ENCODE measurements at places on chromosomes 11 and 22.

GRCh38 chr11:35144136-35144741 is 5.3 kb downstream of the CD44 start:
- DNase-seq: no peak

- no peak for DNase-seq
These were observed 6.5 kb downstream of the OR4D6 start for GRCh38 chr11:59463190-59463641.

GRCh38 chr11:105197071-105197815 is 57.7 kb upstream of the CARD18 start:
- no peak for DNase-seq

DNA sequence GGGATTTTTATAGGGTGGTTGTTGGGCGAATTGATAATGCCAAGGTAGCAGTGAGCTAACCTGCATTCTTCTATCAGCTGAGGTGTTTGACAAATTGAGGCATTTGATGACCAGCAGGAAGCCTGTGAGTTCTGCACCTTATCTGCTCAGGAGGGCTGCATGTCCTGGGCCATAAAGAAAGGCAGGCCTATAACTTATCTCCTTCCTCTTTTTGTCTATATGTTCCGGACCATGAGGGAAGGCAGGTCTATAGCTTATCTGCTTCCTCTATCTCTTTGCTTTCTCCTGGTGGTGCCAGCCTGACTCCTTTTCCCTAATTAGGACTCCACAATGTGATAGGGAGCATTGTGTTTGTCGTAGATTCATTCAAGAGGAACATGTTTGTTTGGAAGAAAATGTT is 8.6 kb upstream of the JAM3 start:
- no peak for DNase-seq

DNA sequence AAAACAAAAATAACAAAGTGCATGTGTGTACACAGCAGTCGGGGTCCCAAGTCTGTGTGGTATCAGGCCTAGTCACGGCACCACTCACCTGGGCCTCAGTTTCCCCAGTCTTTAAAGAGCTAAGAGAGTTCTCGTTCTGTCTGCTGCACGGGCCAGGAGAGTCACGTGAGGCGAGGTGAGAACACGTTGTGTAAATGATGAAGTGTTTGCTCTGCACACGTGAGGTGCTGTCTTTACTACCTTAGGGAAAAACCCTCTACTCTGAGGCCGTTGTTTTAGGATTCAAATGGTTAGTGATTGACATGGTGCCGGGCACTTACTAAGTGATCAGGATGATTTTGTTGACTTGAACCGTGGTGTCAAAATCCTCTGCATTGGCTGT is 86.5 kb upstream of the PPARA start:
- DNase-seq: no peak

GRCh38 chr11:9609841-9610240 is 36.4 kb downstream of the WEE1 start:
- DNase-seq: no peak

DNA sequence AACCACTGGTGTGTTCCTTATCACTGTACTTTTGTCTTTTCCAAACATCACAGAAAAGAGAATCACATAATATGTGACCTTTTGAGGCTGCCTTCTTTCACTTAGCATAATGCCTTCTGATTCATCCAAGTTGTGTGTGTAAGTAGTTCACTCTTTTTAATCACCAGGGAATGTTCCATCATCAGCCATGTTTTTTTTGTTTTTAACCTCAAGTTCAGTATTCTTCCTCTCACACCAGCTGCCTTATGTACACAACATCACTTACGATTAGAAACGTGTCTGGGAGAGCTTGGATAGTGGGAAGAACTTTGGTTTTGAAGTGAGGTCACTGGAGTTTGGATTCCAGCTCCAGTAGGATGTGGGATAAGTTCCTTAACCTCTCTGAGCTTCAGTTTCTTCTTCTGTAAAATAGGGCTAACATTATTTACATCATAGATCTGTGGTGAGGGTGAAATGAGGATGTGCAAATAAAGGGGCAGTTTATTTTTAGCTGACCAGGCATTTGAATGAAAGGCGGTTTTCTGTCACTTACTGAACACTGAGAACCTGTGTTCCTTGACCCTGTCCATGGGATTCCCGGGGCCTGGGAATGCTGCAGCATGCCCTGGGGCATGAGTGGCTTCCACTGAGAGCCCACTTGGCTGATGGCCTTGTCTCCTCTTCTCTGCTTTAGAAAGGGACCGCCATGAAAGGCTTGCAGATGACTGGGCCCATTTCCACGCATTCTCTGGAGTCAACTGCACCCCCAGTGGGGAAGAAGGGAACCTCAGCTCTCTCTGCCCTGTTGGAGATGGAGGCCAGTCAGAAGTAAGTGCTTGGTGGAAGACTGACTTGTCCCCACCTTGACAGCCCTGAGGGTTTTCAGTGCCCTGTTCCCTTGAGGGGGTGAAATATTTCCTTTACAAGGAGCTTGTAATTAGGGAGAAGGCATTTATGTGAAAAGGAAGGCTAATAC is 92.6 kb downstream of the DEPDC5 start:
- no peak for DNase-seq

DNA sequence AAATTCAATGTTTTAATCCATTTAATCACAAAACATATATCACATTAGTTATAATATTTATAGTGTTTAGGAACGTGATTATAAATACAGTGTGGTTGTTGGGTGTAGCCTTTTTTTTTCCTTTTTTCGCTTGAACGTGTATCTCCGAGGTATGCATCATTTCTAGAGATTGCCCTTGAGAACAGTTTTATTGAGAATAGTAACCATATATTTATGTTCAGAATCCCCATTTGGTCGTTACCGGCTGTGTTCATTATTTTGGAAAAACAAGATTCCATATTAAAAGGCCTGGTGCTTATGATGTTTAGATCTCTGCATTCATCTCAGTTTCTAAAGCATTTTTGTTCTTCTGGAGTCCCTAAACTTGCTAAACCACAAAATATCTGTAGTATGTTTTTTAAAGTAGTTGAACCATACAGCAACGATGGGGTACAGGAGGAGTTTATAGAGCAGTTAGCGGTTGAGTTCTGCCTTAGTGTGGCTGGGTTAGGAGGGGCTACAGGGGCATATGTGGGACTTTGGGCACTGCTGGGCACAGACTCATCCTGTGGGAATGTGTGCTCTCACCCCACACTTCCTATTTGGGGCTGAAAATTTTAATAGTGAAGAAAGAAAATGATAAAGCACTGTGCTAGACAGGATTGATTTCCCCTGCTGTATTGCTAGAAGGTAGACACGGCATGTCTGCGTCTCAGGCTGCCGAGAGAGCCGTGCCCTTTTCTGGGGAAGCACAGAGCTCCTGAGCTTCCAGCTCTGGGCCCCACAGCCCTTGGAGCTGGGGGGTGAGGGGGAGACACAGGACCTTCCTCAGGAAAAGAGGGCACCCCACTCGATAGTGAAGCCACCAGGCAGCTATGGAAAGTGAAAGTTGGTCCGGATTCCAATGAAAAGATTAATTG is 81.5 kb upstream of the PPARA start:
- peak; percentile 64 for DNase-seq

GRCh38 chr11:19891022-19891421 is 178.4 kb downstream of the NAV2 start:
- DNase-seq: no peak

GRCh38 chr22:49306632-49307480 is 520.8 kb downstream of the BRD1 start:
- no peak for DNase-seq

GRCh38 chr11:125371431-125371935 is 124.6 kb downstream of the FEZ1 start:
- DNase-seq: peak; percentile 93

- no peak for DNase-seq
These were observed 292.7 kb downstream of the ETS1 start for GRCh38 chr11:128294671-128295050.

- DNase-seq: no peak
These were observed 32.4 kb upstream of the PDGFB start for GRCh38 chr22:39277142-39277607.

GRCh38 chr11:79925570-79925969 is 484.7 kb upstream of the TENM4 start:
- no peak for DNase-seq

DNA sequence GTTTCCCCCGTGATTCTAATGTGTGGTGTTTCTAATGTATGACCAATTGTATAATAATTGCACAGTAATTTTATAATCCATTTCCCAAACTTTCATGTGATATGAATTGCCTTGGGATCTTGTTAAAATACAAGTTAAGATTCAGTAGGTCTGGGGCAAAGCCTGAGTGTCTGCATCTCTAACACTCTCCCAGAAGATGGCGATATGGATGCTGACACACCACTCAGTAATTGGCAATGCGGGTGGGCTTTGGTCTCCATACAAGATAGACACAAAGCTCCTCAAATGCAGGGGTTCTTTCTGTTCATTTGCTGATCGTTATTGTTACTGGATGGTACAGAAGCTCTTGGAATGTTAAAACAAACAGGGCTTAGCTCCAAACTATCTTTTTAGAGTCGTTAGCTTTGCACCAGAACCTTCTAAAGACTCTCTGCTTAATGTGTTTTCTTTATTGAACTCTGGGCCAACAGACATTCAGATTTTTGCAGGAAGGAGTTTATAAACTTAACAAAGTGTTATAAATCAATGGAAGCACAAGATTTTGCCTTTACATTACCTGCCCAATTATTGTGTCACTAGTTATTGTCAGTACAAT is 45.4 kb upstream of the ANO3 start:
- no peak for DNase-seq

DNA sequence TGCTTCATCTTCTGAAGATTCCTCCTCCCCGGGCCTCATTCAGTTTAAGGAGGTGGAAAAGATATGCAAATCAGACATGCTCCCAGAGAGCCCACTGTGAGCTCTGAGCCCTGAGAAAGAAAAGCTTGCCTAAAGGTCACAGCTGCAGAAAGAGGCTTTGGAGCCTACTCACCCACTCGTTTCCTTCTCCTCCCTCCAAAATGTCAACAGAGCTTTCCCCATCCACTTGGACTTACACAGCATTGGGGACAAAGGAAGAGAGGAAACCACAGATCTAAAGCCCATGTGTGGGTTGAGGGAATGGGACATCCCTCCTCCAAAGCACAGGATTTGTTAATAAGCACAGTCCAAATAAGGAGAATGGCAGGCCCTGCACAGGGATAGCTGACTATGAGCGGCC is 158.4 kb downstream of the ETS1 start:
- no peak for DNase-seq

- DNase-seq: no peak
These were observed 62.7 kb downstream of the TSPAN18 start for GRCh38 chr11:44789496-44789895.

GRCh38 chr11:79182794-79183193 is 258.0 kb downstream of the TENM4 start:
- DNase-seq: no peak

DNA sequence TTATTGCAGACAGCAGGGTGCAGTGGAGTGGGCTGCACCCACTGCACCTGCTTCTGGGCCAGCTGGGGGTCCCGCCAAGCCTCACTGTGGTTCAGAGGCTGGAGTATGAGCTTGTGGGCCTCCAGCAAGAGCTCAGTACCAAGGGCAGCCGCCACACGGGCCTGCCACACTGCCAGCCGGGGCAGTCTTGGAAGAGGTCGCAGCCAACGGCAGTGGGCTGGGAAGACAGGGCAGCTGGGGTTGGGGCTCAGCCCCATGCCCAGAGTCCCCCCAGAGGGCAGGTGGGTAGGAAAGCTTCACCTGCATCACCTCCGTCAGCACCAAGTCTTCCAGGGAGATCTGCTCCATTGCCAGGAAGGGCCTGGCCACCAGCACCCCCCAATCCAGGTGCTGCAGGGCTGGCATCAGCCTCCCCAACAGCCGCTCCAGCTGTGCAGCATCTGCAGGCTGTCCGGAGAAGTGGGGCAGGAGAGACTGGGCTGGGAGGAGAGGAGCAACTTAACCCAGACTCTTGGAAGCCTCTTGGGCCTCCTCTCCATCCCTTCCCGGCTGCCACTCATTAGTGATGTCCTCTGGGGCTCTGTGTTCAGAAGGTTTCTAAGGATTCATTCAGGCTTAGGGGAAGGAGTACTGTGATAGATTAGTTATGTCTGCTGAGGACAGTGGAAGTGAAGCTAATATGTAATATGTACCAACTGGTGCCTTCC is 1.1 kb upstream of the GSTT4 start:
- DNase-seq: no peak

DNA sequence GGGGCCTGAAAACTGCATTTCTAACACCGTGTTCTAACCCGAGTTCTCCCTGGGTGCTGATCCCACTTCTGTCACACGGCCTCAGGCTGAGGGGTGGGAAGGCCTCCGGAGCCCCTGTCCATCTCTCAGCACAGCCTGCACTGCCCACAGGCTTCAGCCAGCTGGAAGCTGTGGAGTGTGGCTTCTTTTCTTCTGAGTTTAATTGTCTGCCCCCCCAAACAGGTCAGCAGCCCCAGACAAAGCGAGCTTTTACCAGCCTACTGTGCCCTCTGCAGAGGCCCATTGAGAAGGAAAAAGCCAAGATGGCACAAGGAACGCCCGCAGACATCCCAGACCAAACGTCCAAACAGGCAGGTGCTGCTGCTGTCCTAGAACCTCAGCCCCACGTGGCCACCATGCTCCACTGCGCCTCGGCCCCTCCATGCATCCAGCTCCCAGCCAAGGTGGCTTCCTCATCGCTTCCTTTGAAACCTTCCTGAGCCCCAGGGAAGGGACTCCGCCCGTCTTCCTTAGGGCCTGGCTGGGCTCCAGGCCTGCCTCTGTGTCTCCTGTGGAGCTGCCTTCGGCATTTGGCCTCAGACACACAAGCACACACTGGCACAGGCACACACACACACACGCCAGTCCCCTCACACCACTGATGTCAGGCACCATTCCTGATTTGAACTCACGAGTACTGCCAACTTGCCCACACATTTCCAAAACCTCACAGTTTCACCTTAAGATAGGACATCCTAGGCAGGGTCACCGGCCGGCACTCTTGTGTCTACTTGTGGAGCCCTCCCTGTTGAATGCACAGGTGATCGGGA is 1.7 kb downstream of the MOB2 start:
- no peak for DNase-seq

GRCh38 chr11:16015741-16016467 is 340.4 kb downstream of the SOX6 start:
- no peak for DNase-seq

DNA sequence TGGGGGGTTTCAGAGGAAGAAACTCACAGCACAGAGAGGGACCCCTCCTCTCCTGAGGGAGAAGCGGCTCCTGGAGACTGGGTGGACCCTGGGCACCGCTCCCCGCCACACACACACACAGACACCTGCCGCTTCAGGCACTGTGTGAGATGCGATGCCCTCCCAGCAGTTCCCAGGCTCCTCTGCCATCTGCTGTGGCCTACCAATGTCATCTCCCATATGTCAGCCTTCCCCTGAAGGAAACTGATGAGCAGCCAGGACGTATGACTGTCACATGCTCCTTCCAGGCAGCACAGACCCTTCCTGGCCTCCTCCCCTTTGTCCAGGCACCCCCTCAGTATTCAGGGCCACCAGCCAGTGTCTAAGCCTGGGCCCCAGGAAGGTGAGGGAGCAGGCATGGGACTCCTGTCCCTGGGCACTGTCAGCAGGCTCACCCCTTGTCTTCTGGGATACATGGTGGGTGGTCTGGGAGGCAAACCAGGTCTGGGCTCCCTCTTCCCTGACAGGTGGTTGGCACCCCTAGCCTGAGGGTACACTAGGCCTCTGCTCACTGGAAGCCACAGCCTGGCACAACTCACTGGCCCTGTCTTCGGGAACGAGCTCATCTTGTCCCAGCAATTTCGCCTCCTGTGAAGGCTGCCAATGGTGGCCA is 11.8 kb upstream of the BCR start:
- DNase-seq: peak; percentile 92
